ENCODE measurements at places on chromosomes 11 and 22. TPM values are rescaled to one million over a fixed set of nuclear protein-coding genes. Genes with fewer than 3 reads are reported as not detected.

DNA sequence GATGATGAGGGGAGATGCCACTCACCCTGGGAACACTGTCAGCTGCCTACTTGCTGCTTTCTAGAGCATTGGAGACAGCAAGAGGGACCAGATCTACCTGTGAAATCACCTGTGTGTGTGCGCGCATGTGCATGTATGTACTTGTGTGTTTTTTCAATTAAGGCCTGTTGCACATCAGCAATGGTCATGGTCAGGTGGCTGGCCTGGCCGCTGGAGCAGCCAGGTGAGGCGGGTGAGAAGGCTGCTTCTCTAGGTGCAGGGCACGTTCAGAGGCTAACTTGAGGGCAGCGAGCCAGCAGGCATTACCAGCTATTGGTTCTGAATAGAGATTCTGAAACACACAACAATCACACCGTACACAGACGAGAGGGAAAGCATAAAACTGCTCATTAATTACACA lies 65.1 kb downstream of the PARVG start:
- peak; percentile 11 for DNase-seq

- DNase-seq: no peak
Measured at GRCh38 chr22:27070594-27070993, 413.2 kb downstream of the MIAT start.

Gene RNF26
- total RNA-seq: 8.2 TPM

Gene MRGPRF
- total RNA-seq: 10.8 TPM

DNA sequence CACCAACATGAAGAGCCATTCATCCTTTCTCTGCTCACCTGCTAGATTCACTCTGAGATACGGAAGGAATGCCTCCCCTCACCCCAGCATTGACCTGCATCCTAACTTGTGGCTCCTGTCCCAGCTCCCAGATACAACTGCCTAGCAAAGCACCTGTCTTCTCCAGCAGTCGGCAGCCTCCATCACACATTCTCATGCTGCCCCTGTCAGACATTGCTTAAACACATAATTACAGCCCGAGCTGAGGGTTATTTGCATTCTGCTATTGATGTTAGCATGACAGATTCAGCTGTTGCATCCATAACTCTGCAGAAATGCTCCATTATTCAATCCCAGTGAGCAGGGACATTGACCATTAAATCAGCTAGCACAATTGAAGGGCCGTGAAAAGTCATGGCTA lies 184.4 kb upstream of the NARS2 start:
- DNase-seq: no peak

DNA sequence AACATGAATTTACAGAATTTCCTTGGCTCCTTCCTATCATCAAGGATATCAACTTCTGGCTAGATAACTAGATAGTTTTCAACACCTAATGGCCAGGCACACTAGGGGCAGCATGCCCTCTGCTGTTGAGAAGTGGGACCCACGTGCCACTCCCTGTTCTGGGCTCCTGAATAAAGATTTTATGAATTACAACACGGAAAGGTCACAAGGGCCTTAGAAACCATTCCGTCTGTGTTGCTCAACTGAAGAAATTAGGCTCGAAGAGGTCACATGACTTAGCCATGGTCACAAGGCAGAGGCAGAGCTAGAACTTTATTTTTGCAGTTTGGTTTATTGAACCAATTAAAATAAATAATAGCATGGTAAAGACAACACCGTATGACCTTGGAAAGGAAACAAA lies 36.0 kb downstream of the PRCP start:
- DNase-seq: peak; percentile 70

- DNase-seq: no peak
Measured at GRCh38 chr11:41983475-41983874, 524.0 kb upstream of the LRRC4C start.

Gene C11orf87
- not detected for total RNA-seq

GRCh38 chr11:61611309-61611708 lies 30.4 kb upstream of the SYT7 start:
- no peak for DNase-seq

GRCh38 chr11:23976841-23977271 lies 520.0 kb upstream of the LUZP2 start:
- DNase-seq: no peak

GRCh38 chr11:44936525-44936924 lies 14.2 kb downstream of the TP53I11 start:
- DNase-seq: peak; percentile 90

Gene SESN3
- total RNA-seq: 13.3 TPM

- no peak for DNase-seq
Measured at GRCh38 chr11:96707273-96707672, 317.5 kb downstream of the JRKL start.

Gene NCAM1
- 229 TPM for total RNA-seq

DNA sequence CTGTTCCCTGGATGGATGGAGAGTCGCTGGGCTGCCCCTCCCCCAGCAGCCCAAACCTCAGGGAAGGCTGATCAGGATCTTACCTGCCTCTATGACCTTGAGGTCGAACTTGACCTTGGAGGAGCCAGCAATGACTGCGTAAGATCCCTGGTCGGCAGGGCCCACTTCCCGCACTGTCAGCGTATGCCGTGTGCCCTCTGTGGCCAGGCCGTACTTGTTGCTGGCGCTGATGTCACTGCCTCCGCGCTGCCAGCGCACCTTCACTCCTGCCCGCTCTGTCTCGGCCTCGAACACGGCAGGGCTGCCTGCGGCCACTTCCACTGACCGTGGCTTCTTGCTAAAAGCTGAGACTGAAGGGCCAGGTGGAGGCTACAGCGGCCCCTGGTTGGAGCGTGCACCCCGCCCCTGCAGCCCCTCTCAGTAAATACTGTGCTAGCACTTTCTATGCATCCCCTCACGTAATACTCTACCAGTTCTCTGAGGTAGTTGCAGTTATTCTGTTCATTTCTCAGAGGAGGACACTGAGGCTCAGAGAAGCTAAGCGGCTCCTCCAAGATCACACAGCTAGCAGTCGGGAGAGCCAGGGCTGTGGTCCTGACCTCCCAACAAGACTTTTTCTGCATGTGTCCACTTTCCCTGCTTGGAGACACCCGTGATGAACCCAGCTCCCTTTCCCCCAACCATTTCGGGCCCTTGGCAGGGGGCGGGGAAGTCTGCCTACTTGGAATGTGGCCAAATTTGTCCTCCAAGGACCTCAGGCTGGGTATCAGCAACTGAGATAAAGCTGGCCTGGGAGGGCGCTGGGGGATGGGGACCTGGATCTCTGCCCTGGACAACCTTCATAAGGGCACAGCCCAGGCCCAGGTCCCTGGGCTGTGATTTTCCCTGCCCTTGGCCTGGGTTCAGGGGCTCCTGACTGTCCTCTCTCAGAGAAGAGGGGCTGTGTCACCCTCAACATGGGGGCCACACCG lies 1.1 kb downstream of the MYBPC3 start:
- DNase-seq: no peak

Gene CYTH4
- total RNA-seq: 1.5 TPM

GRCh38 chr22:30195245-30196140 lies 51.1 kb downstream of the LIF start:
- no peak for DNase-seq

GRCh38 chr11:85028329-85029101 lies 598.6 kb downstream of the DLG2 start:
- DNase-seq: no peak

DNA sequence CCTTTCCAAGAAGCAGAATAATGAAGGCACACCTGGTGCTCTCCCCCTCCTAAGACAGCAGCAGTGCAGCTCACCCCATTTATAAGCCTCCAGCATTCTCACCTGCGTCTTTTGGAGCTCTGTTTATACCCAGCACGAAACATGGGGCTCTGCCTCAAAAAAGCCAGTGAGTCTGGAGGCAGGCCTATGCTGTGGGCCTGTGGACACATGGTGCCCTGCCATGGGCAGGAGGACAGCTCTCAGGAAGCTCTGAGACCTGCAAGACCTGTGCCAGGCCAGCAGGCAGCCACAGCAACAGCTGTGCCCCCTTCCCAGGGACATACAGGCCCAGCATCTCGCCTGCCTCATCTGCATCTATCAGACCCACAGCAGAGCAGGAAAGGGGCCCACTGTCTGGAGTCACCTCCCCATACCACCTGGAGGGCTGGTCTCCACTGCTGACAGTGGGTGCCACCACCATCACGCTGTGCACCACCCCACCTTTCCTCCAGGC lies 64.2 kb downstream of the DGCR2 start:
- no peak for DNase-seq

Gene APOL5
- 0.74 TPM for total RNA-seq

- DNase-seq: no peak
Measured at GRCh38 chr11:74783241-74783871, 34.7 kb downstream of the RNF169 start.

Gene MAPK8IP2
- total RNA-seq: 0.26 TPM

- no peak for DNase-seq
Measured at GRCh38 chr22:20852076-20852475, 6.5 kb downstream of the PI4KA start.

Gene CARNS1
- 9.9 TPM for total RNA-seq

- no peak for DNase-seq
Measured at GRCh38 chr11:47469361-47470179, 20.6 kb upstream of the RAPSN start.

GRCh38 chr11:126430581-126431335 lies 75.3 kb downstream of the ST3GAL4 start:
- DNase-seq: no peak

GRCh38 chr11:80773919-80774318 lies 1333.1 kb upstream of the TENM4 start:
- DNase-seq: no peak

DNA sequence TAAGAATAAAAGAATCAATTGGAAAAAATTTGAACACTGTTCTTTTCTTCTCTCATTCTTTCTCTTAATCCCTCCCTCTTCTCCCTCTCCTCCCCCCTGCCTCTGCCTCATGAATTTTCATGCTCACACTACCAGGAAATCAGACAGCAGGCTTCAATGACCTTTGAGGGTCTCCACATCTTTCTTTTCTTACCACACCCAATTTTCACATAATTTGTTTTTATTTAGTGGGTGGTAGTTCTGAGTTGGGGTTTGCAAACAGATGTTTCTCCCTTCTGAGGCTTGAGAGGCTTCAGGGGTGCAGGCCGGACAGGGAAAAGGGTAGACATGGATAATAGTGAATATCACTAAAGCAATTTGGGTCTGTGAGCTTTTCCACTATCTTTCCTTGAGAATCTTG lies 95.5 kb downstream of the SPATA19 start:
- no peak for DNase-seq

DNA sequence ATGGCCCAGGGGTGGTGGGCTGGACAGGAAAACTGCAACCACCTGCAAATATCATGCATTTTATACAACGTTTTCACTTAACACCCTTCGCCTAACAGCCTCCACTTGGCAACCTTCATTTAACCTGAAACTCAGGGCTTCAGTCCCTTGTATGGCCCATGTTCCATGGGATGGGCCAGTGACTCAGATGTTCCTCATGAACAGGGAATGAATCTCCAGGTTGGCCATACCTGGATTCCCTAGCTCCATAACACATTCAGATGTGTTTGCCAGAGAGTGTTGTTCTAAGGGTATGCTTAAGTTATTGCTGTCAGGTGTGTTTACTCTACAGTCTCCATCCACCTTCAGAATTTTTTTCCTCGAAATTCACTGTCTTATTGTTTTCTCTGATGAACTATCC lies 316.9 kb downstream of the JRKL start:
- no peak for DNase-seq

- DNase-seq: no peak
Measured at GRCh38 chr11:110512026-110512425, 82.3 kb downstream of the FDX1 start.

GRCh38 chr11:129048911-129049310 lies 106.2 kb upstream of the TP53AIP1 start:
- no peak for DNase-seq
